Vein endothelial cell (primary cell): ENCODE measurements at places on chromosomes 5 and 9. TPM values are rescaled to one million over a fixed set of nuclear protein-coding genes. Genes with fewer than 3 reads are reported as not detected.

OR13C8 gene
- not detected in 2 replicates for total RNA-seq

PCDHGA7 gene
- 3.0 and 4.6 TPM in 2 replicates for total RNA-seq

F2RL2 gene
- total RNA-seq: 0.76 and 1.3 TPM in 2 replicates

GPR151 gene
- not detected in 2 replicates for total RNA-seq

F12 gene
- total RNA-seq: 0.57 and 1.6 TPM in 2 replicates

STING1 gene
- total RNA-seq: 56.9 and 67.3 TPM in 2 replicates

SAXO1 gene
- total RNA-seq: not detected in 2 replicates

FOXD4L4 gene
- total RNA-seq: 0.19 and 0.33 TPM in 2 replicates

PCDHB2 gene
- total RNA-seq: 1.6 and 2.0 TPM in 2 replicates

TNFSF8 gene
- total RNA-seq: not detected in 2 replicates

FREM1 gene
- under 0.01 TPM in 1 of 2 replicates, not detected in the other for total RNA-seq

CDHR2 gene
- not detected in 2 replicates for total RNA-seq

FOXD4L6 gene
- total RNA-seq: 0.29 and 0.33 TPM in 2 replicates

FPGS gene
- total RNA-seq: 103 and 117 TPM in 2 replicates

TCF7 gene
- 0.29 and 0.33 TPM in 2 replicates for total RNA-seq

FOXD1 gene
- total RNA-seq: under 0.01 and 0.10 TPM in 2 replicates

FAT2 gene
- under 0.01 TPM in 1 of 2 replicates, not detected in the other for total RNA-seq

CDX1 gene
- total RNA-seq: not detected in 2 replicates

ORM2 gene
- not detected in 2 replicates for total RNA-seq

SOHLH1 gene
- not detected in 2 replicates for total RNA-seq

ABHD17B gene
- 27.1 and 32.4 TPM in 2 replicates for total RNA-seq

BHMT gene
- not detected in 2 replicates for total RNA-seq

ANKRD18A gene
- total RNA-seq: under 0.01 TPM in 1 of 2 replicates, not detected in the other

PPIC gene
- 20.9 and 22.6 TPM in 2 replicates for total RNA-seq
